EL (cell line): ENCODE measurements at places on chromosomes 4 and X.

DNA sequence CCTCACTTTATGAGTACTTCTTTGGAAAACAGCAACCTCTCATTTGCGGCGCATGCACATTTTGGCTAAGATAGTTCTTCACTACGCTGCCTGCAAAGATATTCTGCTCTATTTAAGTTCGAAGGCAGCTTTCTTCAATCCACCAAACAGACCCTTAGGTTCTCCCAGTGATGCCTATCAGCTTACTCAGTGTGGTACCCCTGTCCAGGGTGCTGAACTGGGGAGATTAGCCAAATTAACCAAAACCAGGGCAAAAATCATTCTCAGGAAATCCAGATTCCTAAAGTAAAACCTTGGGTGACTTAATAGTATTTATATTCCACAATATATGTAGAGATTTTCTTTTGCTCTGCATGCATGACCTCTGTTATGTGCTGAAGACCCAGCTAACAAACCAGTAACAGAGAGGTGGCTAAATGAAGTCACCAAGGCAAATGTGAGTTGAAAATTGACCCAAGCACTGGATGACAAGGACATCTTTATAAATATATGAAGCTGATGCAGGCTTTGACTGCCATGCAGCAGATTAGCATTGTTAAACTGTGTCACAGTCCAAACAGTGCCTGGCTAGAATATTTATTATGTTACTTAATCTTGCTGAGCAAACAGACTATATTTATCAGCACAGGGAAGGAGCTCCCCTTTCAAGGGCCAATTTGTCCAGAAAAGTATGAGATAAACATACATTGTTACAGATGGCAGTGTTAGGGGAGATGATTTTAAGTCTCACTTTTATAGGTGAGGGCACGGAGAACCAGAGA lies 418.2 kb downstream of the STIM2 start:
- DNase-seq = peak; percentile 47

DNA sequence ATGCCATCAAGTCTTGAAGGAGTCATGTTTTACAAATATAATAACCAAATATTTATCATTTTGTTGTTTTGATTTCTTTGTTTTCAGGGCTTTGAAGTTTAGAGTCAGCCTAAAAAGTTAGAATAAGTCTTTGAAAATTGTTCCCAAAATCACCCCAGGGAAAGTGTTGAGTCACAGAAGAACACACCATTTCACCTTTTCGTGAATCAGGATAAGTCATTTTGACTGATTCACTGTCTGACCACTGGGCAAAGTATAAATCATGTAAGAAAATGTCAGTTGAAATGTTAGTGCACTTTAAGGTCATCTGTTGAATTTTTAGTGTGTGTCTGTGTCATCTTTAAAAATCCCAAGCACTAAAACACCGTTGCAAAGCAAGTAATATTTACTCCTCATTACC lies 1320.1 kb downstream of the RPA4 start:
- DNase-seq = peak; percentile 12

DNA sequence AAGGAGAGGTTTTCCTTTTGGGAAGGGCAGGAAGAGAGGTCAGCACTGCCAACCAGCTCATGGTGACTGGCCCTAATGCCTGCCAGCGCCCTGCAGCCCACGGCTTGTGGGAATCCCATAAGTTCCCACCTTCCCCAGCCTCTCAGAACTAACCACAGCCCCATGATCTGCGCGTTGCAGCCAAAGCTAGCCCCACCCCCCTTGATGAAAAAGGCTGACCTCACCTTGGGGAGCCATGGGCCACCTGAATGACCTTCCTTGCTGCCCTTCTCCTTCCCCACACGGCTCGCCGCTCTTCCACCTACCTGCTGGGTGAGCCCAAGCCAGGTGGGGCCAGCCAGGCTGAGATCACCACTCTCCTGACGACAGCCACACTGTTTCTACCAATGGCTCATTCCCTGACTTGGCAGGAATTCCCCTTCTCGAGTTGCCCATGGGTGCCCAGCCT lies 3.9 kb upstream of the ELF4 start:
- DNase-seq = peak; percentile 33

- no peak for DNase-seq
Observed at GRCh38 chrX:115898382-115899001, 272.1 kb upstream of the AGTR2 start.

- no peak for DNase-seq
Observed at GRCh38 chr4:142406917-142407501, 439.1 kb downstream of the INPP4B start.

GRCh38 chr4:119559044-119559647 lies 69.5 kb downstream of the PDE5A start:
- peak; percentile 55 for DNase-seq

- no peak for DNase-seq
Observed at GRCh38 chr4:42078184-42078801, 74.2 kb downstream of the BEND4 start.

DNA sequence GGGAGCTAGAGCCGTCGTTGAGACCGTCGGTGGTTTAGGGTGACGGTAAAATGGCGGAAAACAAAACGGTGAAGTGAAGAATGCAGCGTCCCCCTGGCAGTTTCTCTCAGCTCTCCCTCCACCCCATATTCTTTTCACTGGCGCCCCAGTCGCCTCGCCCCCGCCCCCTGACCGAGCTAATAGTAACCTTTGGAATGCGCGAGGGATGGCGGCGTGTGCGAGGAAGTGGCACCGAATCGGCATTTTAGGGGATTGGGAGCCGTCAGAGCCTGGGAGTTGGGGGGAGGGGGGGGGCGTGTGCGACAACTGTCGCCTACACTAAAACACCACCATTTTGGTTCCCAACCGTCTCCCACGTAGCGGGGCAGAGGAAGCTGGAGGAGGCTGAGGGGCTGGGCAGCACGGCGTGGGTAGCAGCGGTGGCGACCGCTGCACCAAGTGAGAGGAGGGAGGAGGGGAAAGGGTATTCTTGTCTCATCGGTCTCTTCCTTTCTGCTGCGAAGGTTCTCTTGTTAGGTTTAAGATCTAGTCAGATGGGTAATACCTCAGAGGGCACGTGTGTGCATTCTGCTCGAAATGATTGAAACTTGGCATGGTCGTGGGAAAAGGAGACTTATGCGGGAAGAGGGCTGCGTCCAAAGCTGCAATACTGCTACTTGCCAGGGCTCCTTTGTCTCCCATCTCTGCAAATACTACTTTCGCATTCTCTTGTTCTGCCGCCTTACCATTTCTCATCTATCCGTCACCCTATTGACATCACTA lies 840 bp downstream of the ZNF711 start:
- no peak for DNase-seq

DNA sequence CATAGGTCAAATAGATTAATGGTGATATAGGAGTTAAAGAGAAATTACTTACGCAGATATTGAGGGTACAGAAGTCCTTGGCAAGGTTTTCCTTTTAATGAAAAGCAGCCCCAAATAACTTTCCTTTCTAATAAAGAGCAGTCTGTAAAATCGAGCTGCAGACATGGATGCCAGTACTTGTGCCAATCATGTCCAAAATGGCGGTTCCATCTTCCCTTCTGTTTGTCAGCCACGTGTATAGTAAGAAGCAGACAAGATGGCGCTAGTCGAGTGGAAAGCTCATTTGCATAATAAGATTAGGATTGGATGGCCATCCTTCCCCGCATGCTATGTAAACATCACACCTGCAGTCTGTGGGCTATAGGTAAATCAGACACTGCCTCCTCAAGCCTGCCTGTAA lies 68.5 kb downstream of the FGFBP1 start:
- no peak for DNase-seq

GRCh38 chr4:138439143-138439581 lies 197.0 kb upstream of the SLC7A11 start:
- DNase-seq = peak; percentile 65

DNA sequence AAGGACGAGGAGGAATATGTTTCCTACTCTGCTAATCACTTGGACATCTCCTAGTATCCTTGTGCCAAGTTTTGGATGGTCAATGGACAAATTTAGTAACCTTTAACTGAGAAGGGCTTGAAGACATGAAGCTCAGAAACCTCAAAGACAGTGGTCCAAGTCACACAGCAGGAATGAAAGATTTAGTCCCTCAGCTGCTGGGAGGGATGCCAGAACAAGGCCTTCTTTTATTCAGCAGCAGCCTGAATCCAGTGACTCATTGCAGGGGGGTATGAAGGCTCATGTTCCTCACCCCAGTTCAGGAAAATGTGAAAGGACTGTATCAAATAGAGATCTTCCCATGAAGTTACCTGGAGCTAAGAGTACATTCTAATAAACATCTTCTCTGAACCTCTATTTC lies 214.9 kb upstream of the UGT8 start:
- peak; percentile 90 for DNase-seq

- no peak for DNase-seq
Observed at GRCh38 chr4:147963839-147964238, 232.0 kb downstream of the ARHGAP10 start.

- peak; percentile 51 for DNase-seq
Observed at GRCh38 chr4:168183717-168184571, 91.6 kb downstream of the ANXA10 start.

DNA sequence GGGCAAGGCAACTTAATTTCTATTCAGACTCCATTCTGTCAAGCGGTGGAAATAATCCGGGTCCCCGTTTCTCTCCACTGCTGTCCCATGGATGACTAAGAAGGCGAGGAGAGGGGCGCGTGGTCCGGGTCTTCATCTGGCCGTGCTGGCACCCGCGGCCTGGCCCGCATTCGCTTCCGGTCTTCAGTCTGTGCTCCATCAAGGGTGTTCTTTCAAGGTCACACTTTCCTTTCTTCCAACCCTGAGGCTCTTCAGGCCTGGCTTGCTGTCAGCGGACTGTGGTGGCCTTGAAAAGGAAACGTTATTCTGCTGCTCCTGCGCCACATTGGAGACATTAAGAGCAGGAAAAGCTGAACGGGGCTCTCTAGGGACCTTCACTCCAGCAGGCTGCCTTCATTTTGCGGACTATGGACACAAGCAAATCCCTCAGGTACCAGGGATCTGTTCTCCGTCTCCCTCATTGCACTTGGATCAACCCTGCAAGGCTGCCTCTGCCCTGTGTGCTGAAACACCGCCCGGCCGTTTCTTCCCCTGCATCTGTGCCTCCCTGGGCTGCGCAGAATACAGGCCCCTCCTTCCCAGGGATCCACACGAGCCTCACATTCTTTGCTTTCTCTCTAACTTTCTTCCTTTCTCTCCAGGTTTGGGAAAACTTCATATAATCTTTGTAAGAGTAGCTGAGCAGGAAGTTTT lies 5.7 kb upstream of the SLC25A4 start:
- DNase-seq = no peak

DNA sequence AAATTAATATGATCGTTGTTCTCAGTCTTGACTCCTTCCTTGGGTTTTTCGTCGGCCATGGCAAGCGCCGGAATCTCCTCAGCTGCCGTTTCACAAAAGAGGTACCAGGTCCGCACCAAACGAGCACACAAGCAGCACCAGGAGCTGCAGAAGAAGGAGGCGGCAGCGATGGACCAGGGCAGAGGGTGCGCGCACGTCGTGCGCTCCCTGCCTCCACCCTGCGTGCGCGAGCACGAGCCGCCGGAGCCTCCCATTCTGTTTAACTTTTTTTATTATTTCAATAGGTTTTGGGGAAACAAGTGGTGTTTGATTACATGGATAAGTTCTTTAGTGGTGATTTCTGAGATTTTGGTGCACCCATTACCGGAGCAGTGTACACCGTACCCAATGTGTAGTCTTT lies 158.2 kb downstream of the PLS3 start:
- DNase-seq = no peak

DNA sequence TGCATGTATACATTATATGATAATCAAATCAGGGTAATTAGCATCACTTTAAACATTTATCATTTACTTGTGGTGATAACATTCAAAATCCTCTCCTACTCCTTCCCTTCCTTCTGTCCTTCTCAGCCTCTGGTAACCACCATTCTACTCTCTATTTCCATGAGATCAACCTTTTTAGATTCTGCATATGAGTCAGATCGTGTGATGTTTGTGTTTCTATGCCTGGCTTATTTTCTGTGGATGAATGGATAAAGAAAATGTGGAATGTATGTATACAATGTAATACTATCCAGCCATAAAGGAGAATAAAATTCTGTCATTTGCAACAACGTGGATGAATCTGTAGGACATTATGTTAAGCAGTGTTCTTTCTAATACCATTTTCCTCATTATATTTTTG lies 123.9 kb downstream of the NAA11 start:
- DNase-seq = no peak

GRCh38 chrX:107552930-107553329 lies 75.4 kb upstream of the PRPS1 start:
- DNase-seq = no peak

DNA sequence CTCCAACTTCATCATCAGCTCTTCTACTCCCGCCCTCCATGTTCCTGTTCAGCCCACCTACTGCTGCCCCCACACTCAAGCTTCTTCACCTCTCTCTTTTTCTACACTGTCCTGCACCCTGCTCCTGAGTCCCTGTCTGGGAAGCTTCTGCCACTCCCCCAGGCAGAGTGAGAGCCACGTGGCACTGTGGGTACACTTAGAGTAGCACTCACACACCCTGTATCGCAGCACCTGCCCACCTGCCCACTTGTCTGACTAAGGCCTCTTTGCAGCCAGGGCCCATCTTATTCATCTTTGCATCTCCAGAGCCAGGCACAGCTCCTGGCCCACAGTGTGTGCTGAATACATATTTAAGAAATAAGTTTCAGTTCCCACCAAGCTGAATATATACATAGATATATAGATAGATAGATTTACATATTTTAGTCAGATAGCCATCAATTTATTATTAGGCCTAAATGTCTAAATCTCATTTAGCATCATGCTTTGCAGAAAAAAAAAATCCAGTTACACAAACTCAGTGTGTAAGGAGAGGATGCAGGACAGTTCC lies 24.9 kb downstream of the CCDC149 start:
- DNase-seq = no peak

DNA sequence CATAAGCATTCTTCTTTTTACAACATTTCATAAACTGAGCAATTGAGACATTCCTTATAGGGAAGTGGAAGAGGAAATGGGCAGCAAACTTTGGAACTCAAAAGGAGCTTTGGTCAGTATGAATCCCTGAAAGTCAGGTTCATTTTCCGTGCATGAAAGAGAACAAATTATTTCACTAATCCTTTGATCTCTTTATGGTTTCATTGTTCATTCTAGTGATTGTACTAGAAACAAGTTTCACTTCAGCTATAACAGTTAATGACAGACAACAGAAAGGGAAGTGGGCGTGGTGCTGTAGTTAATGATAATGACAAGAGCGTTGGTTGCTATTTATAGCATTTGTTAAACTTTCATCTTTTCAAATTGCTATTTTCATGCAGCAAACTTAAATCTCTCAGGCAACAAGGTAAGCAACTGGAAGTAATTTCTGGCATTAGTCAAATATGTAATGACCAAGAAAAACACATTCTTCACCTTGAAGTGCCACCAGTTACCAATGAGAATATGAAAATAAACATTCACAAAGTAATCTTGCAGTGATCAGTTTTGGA lies 98.4 kb downstream of the AREG start:
- no peak for DNase-seq

DNA sequence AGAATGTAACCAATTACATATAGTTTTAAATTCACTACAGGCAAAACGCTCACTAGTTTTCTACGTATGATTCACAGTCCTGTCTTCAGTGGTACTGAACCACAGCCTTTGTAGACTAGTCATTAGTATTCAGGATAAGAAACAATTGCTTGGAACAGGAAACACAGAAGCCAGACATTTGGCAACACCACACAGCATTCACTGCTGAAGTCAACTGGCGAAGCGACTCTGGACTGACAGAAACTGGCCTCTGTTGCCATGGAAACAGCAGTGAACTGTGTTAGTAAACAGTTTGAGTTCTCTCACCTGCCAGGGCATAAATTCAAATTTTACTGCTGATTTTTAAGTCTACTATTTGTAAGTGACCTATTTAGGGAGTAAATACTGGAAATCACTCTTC lies 57.6 kb downstream of the MAPK10 start:
- DNase-seq = no peak

- DNase-seq = peak; percentile 70
Observed at GRCh38 chr4:48388525-48389154, 47.3 kb downstream of the SLAIN2 start.

- DNase-seq = peak; percentile 13
Observed at GRCh38 chr4:104491481-104492182, 3.1 kb downstream of the CXXC4 start.
